ENCODE measurements at places on chromosomes 6 and 20.
A peak's percentile ranks its signal among the peaks of the same experiment; 100 is the strongest.

GRCh38 chr6:119643876-119644275 lies 294.3 kb upstream of the MAN1A1 start:
- no peak for DNase-seq

GRCh38 chr6:45677381-45678284 lies 299.9 kb upstream of the SUPT3H start:
- DNase-seq = no peak

GRCh38 chr6:17492350-17492749 lies 99.0 kb downstream of the CAP2 start:
- no peak for DNase-seq

GRCh38 chr6:165685302-165685701 lies 22.3 kb upstream of the PDE10A start:
- no peak for DNase-seq

GRCh38 chr6:24100024-24100769 lies 25.8 kb upstream of the NRSN1 start:
- no peak for DNase-seq

DNA sequence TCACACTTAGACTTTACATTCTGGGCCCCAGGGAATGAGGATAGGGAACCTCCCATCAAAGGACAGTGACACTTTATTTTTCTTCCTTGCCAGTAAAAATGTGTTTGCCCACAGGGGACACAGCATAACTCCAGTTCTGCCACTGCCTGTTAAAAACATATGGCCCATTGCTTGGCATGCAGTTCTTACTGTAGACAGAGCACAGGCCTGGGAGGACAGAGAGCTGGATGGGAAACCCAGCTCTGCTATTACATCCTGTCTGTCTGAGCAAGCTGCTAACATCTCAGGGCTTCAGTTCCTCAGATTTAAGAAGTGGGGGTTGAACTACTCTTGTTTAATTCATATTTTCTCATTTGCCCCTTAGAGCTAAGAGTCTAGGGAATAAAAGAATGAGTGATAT lies 120.2 kb downstream of the AKAP7 start:
- no peak for DNase-seq

- DNase-seq = no peak
Observed at GRCh38 chr6:167093406-167093921, 29.4 kb upstream of the CCR6 start.

DNA sequence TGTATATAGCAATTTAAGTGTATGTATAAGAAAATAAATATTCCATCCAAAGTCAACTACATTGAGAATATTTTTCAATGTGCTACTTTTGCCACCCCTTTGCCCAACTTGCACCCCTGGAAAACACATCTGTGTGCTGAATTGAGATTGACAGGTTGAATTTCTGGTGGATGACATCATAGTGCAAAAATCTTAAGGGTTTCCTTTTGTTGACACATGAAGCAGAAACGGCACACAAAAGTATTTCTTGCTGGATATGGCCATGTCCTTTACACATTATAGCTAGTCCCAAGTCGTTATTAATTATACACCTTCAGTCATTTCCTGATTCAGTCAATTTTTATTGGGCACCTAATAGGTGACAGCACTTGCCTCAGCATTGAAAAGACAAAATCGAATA lies 188.7 kb upstream of the FBXL4 start:
- no peak for DNase-seq

DNA sequence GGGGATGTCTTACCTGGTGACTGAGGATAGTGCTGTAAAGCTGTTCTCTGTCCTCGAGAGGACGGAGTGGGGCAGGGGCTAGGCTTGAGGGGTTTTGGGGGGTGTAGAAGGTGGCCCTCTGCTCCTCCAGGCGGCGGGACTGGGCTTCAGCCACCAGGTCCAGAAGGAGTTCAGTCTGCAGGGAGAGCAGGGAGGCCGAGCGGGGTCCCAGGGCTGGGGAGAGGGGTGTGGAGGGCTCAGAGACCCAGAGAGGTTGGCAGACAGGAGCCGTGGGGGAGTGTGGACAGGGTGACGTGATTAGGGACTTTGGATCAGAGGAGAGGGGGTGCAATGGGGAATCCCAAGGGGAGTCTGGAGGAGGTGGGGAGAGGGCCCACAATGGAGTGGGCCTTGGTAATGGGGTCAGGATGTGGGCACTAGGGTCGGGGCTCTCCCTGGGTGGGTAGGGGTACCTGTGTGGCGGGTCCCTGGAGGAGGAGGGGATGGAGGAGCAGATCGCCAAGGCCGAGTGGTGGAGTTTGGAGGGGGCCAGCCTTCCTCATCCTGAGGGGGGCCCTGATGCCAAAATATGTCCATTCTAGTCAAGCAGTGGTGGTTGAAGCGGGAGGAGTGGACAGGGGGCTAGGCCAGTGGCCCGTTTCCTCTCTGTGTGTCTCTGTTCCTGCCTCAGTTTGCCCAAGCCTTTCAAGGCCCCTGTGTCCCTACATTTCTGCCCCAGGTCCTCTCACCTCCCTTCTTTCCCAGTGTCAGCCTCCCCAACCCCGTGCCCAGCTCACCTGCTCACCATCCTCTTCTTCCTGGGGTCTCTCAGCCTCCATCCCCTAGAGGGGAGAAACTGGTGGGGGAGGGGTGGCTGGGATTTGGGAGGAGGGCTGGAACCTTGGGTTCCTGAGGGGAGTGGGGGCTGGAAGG lies 491 bp downstream of the GPSM3 start:
- DNase-seq = no peak

GRCh38 chr6:139744891-139745290 lies 370.4 kb upstream of the CITED2 start:
- DNase-seq = no peak

DNA sequence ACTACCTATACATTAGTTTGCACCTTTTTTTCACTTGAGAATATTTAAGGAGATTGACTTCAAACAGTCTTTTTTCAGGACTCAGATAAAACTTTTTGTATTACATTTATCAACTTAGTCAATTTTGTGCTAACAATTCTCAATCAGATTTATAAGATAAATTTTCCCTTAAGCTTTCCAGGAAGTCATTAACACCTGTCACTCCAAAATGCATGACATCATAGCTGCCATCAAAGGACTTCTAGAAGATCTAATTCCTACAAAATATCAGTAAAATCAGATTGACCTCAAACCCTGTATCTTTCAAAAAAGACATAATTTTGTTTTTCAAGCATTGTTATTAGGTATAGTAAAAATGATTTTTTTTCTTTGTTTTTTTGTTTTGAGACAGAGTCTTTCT lies 9.9 kb downstream of the RFPL4B start:
- no peak for DNase-seq

- DNase-seq = no peak
Observed at GRCh38 chr6:139425780-139426179, 51.3 kb upstream of the CITED2 start.

DNA sequence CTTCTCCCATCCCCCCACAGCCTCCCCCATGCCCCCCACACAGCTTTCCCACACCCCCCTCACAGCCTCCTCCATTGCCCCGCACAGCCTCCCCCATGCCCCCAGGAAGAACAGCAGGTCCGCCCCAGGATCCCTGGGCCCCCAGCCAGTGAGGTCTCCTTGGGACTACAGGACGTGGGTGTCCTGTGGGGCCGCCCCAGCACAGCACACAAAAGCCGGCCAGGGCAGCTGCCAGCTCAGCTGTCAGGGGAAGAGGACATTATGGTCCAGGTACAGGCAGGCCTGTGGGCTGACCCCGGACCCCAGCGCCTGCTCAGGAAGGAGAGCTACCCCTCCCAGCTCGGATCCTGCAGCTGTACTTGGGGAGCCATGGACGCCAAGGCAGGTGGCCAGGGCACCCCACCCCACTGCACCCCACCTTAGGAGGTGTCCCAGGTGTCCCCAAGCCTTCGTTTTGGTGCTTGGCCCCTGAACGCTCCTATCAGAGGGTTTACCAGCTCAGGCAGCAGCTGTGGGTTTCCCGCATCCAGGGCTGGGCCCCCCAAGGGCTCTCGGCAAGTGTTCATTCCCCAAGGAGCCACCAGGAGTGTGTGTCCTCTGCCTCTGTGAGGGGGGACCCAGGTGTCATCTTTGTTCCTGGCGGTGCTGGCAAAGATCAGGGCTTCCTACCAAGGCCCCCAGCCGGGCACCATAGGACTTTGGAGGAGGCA lies 42.3 kb upstream of the GATA5 start:
- DNase-seq = no peak

DNA sequence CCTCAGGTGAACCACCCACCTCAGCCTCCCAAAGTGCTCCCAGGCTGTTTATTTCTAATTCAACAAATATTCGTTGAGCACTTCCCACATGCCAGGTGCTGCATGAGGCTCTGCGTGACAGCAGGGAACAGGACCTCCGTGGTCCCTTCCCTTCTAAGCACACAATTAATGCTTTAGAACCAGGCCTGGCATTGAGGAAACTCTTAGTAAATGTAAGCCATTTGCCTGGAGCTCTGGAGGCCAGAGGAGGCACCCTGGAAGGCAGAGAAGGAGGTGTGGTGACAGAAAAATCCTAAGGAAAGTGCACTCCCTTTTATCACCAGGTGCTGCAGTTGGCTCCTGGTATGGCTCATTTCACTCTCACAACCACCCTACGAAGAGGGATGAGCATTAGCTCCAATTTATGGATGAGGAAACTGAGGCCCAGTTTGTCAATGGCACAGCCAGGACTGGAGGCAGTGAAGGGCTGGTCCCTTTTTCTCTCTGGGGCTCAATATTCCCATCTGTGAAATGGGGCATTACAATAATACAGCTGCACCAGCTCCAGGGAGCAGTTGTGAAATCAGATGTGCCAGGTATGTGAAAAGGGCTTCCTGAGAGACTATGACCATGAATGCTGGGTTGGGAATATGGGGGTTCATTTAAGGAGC lies 8.1 kb upstream of the ID1 start:
- DNase-seq = no peak

- DNase-seq = no peak
Observed at GRCh38 chr20:47205577-47206123, 150.8 kb downstream of the ZMYND8 start.

DNA sequence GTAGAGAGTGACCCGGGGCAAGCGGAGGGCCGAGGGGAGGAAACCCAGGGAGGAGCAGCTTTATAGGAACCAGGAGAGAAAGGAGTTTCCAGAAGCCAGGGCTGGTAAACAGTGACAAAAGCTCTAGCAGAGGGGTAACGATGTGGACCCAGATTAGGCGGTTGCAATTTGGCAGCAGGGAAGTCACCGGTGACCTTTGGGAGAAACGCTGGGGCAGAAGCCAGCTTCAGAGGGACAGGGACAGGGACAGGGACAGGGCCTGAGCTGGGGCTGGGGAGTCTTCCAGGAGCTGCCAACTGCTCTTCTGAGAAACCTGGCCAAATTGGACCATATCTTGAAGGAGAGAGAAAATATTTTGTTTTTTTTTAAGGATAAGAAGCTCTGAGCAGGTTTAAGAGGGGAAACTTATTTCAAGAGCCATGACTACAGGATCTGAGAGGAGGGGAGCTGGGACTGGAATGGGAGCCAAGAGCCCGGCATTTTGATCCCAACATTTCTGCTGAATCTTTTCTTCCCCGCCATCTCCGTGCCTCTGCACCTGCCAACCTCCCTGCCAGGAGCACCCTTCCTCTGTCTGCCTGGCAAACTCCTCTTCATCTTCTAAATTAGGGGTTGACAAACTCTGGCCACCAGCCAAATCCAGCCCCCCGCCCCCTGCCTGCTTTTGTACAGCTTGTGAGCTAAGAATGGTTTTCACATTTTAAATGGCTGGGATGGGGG lies 22.6 kb upstream of the PREX1 start:
- DNase-seq = no peak

DNA sequence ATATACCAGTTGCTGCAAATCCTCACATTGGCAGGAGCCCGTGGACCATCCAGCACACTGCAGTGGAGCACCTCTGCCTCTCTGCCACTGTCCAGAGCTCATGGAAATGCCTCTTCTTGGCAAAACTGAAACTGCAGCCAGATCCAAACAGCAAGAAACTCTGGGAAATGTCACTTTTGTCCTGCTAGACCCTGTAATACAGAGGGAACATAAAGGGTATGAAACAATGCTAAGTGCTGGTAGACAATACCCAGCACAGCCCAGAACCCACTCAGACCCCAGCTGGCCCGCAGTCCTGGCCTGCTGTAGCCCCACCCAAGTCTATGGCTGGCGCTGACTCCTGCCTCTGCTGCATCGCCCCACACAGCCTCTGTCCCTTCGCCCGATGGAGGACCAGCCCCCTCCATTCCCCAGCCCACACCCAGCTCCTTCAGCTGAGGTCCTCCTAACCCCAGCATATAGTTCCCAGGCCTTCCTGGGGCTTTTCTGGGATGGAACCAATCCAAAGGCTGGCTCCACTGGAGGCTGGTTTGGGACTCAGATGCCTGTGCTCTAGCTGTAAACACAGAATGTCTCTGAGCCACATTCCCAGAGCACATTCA lies 242.5 kb downstream of the LRFN2 start:
- no peak for DNase-seq

DNA sequence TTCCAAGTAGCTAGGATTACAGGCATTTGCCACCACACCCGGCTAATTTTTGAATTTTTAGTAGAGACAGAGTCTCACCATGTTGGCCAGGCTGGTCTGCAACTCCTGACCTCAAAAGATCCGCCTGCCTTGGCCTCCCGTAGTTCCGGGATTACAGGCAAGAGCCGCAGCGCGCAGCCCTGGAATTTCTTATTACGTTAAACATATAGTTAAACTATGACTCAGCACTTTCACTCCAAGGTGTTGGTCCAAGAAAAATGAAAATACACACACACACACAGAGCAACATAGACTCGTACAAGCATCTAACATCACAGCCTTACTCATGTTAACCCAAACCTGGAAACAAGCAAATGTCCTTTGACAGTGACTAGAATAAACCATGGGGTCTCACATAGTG lies 663.9 kb downstream of the PRKN start:
- DNase-seq = no peak

DNA sequence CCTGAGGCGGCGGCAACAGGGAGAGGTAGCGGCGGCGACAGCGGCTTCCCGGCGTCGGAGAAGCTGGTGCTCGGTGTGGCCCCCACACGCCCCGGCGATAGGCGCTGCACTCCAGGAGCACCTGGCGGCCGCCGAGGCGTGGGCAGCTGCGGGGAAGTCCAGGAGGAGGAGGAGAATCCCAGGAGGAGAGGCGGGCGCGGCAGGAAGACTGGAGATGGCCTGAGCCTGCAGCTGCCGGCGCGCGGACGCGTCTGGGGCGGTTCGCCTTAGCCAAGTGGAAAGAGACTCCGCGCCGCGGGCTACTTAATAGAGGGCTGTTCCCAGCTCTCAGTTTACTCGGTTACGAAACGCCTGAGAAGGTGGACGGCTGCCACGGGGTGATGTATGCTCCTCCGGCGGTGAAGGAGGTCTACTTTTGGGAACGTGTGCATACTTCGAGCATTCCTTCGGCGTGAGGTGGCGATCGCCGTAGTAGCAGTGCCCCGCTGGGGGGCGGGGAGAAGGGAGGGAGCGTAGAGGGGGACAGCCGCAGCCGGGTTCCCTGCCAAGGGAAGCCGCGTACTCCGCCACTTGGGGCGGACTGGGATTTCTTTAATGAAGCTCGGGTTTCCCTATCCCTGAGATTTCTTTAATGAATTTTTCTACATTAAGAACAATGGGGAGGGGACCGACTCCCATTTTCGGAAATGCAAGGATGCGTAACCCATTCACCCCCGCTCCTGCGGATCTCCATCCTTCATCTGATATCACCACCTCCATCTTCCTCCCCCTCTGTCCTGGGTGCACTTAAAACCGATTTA lies at the start of gene COL12A1:
Gene COL12A1 (minus strand): TSS at position 278 of the 800 bp plus-strand sequence. CDS start 3,261 bp downstream, outside the sequence.
- DNase-seq = peak; percentile 19
